ENCODE measurements at places on chromosomes 6 and 20.

DNA sequence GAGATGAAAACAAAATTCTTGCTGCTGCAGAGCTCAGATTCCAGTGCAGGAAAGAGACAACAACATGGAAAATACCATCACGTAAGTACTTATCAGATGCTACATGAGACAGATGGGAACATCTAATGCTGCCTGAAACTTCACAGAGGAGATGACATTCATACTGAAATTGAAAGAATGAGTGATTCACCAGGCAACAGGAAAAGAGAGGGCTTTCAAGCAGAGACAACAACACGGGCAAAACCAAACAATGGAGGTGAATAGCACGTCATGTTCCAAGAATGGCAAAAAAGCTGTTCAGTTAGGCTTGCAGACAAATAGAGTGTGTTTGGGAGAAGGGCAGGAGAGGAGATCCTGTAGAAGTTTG, 39.3 kb downstream of the GTF2H5 start:
- DNase-seq: no peak

DNA sequence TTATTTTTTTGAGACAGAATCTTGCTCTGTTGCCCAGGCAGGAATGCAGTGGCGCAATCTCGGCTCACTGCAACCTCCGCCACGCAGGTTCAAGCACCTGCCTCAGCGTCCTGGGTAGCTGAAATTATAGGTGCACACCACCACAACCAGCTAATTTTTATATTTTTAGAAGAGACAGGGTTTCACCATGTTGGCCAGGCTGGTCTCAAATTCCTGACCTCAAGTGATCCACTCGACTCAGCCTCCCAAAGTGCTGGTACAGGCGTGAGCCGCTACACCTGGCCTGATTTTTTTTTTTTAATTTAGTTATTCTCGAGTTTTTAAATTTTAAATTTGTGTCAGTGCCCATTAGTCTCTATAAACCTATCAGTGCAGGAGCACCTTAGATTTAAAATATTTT, 24.4 kb downstream of the ZNF133 start:
- DNase-seq: no peak

GRCh38 chr6:156976216-156977127, 199.3 kb downstream of the ARID1B start:
- no peak for DNase-seq

- no peak for DNase-seq
Measured at GRCh38 chr6:154242617-154243357, 113.8 kb downstream of the IPCEF1 start.

DNA sequence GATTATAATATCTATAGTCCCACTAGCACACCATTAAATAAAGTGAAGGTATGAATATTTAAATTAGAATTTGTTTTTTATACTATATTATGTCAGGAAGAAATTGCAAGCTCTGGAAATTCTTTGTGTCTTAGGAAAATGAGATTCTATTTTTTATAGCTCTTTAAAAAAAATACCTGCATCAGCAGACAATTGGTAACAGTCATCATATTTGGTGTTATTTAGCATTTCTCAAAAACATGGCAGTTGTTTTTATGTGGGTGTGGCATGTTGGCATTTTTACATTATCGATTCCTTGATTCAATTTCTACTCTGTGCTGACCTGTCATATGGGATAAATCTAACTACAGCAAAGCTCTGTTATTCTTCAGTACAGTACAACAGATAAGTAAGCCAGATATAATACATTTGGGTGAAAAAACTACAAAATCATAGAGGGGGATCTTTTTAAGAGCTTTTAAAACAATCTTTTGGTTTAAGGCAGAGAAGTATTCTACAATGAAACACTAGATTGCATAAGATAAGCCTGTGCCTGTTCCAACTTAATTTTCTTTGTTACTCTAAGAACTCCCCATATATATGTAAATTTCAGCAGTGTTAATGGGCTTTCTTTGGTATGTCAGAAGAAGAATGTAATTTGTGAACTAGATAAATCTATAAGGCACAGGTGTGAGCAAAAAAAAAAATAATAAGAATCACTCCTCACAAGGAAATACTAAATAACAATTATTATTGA, 71.5 kb downstream of the LAMA2 start:
- no peak for DNase-seq

- no peak for DNase-seq
Measured at GRCh38 chr20:57657535-57658446, 37.6 kb upstream of the ZBP1 start.

DNA sequence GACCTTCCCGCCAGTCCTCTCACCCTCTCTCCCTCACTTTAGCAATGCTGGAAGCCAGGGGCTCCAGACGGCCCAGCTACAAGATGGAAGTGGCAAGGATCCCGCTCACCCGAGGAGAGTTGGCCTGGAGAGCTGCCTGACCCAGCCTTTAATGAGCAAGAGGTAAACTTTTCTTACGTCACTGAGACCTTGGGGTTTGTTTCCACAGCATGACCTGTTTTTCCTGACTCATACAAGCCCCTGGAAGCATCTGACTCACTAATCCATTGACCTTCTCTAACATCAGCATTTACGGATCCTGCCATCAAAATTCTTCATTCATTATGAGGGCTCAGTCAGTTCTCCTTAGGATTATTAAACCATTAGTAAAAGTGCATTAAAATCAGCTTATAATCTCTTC, 120.4 kb downstream of the MYLK4 start:
- DNase-seq: no peak

GRCh38 chr6:156822747-156823206, 45.6 kb downstream of the ARID1B start:
- DNase-seq: no peak

- no peak for DNase-seq
Measured at GRCh38 chr6:148430897-148431296, 88.3 kb downstream of the SASH1 start.

DNA sequence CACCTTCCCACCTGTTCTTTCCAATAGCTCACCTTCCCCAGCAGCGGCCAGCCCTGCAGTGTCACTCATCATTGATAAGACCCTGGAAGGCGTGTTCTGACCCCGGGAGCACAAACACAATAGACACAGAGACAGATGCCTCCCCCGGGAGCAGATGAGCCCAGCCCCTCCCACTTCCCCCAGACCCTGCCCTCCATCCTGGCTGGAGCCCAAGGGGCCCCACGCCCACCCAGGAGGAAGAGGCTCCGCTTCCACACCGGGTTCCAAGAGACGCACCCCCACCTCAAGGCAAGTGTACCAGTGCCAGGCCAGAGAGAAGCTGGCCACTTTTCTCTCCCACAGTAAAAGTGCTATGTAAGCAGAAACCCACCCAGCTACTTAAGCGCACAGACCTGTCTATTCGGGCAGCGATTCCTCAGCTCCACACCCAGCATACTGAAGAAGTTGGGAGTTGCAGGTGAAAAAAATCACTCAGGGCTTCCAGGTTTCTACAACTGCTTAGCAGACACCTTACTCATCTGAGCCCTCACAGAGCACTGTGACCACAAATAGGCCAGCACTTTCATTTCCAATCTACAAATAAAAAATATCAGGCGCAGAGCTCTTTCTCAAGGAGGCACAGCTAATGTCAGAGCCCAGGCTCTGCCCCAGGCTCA, 93.4 kb upstream of the NXT1 start:
- DNase-seq: no peak

DNA sequence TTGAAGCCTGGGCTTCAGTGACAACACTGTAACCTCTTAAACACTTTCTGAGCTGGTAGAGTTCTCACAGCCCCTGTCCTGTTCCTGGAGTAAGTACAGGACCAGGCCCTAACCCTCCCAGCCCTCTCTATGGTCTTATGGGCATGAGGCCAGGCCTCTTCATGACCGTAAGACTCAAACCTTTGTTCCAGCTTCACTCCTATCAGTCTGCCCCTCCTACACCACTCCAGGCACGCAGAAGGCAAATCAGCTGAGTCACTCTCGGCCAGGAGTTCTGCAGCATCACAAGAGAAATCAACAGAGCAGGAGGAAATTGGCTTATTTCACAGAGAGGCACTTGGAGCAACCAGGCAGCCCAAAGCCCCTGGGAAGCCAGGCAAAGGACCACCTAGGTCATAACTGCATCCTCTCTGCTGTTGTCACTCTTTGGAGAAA, 25.3 kb upstream of the CHD6 start:
- DNase-seq: no peak

DNA sequence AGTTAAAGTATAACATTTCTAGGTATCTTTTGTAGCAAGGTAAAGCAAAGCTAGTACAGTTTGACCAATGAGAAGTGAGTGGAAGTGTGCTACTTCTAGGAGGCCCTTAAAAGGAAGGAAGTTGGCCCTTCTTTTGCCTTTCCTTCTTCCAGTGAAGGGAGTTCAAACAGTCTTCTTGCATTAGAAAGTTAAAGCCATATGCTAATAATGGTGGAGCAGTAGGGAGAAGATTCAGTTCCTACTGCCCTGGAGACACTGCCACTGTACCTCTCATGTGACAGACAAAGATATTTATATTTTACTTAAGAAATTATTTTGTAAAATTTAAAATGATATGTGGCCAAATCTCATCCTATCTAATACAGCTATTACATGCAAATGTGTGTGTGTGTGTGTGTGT, 26.0 kb upstream of the RCAN2 start:
- no peak for DNase-seq

DNA sequence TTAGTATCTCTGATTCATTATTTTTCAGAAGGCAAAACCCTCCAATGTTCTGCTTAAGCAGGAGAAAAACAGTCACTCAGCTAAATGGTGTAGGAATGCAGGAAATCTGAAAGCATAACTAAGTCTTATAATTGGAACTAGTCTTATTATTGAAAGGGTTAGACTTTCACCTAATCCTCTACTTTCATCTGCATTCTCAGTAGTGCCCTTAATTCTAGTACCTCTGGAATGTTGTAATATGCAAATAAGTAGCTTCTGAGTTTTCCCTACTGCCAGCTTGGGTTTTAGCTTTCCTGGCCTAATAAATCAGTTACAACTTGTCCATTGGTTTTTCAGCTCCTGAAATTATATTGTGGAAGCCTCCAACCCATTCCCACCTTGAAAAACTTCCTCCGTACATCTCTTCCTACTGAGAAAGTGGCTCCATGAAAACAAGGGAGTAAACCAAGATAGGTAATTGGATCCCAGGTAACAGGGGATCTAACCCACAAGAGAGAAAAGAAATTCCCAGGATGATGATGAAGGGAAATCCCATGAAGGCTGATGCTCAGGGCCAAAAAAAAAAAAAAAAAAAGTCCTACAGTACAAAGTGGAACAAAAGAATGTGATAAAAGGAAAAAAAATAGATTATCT, 147.0 kb downstream of the TBC1D32 start:
- no peak for DNase-seq

DNA sequence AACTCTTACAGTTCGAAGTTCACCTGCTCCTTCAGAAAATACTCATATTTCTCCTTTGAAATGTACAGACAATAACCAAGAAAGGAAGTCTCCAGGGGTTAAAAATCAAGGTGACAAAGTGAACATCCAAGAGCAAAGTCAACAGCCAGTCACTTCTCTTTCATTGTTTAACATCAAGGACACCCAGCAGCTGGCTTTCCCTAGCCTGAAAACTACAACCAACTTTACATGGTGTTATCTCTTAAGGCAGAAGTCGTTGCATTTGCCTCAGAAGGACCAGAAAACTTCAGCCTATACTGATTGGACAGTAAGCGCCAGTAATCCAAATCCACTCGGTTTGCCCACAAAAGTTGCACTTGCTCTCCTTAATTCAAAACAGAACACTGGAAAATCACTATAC, 113.3 kb downstream of the HIVEP1 start:
- no peak for DNase-seq

DNA sequence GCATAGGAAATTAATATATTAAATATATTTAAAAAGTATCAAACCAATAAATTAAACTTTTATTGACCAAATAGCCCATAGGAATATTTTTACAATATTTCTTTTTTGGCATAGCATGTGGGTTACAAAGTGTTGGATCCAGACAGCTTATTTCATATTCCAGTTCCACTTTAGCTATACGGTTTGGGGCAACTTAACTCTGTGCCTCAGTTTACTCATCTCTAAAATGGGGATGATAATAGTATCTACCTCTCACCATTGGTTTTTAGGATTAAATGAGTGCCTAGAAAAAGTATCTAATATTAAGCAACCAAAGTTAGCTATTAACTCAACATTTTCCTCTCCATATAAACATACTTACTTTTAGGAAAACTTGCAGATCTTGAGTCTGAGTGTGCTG, 243.8 kb downstream of the TBC1D32 start:
- DNase-seq: no peak

DNA sequence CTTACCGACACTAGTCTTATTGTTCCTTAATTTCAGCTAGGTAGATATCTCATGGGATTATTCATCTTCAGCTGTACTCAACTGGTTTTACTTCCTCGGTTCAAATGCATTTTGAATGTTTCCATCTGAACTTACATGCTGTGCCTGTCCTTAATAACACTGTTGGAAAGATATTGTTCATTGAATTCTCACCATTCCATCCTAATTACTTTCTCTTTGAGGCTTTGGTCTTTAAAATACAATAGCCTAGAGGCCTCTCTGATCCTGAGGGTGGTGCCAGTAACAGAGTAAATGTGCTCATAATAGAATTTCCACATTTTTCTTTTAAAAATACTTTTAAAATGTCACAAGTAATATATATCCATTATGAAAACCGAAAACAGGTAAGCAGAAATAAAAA, 54.0 kb downstream of the IL20RA start:
- DNase-seq: no peak

GRCh38 chr6:34810936-34811632, 19.2 kb downstream of the BLTP3A start:
- no peak for DNase-seq

DNA sequence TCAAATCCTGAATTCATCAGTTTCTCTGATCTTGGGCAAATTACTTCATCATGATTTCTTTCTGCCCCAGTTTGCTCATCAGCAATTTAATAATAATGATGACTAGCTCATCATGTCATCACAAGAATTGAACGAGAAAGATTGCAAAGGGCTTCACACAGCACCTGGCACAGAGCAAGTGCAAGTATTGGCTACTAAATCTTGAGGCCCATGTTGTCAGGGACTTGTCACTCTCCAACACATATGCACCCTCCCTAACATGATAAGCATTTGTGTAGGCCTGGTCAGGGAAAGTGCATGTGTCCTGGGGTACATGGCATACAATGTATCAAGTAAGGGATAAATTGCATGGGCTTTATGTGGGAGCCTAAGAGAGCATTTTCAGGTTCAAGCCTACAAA, 6.4 kb downstream of the SMLR1 start:
- no peak for DNase-seq

DNA sequence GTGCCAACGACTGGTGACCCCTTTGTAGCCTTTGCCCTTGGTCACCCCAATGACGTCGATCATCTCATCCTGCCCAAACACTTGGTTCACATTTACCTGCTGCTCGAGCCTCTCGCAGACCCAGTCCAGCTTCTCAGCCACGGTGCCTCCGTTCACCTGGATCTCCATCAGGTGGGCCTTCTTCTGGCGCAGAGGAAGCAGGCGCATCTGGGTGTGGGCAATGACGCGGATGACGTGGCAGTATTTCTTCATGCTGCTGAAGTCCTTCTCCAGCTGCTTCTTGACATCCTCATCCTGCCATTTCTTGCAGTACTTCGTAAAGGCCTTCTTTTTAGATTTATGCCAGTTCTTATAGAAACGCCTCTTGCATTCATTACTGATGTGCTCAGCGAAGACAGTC, 46.9 kb upstream of the SEC63 start:
- no peak for DNase-seq
